ENCODE measurements at places on chromosomes 13 and 19.

GRCh38 chr19:13865571-13866462 is 11.1 kb upstream of the NANOS3 start:
- DNase-seq, result no peak

- no peak for DNase-seq
Observed at GRCh38 chr19:19059837-19060611, 3.8 kb upstream of the SLC25A42 start.

GRCh38 chr13:49536144-49536873 is 40.6 kb downstream of the PHF11 start:
- DNase-seq, result no peak

DNA sequence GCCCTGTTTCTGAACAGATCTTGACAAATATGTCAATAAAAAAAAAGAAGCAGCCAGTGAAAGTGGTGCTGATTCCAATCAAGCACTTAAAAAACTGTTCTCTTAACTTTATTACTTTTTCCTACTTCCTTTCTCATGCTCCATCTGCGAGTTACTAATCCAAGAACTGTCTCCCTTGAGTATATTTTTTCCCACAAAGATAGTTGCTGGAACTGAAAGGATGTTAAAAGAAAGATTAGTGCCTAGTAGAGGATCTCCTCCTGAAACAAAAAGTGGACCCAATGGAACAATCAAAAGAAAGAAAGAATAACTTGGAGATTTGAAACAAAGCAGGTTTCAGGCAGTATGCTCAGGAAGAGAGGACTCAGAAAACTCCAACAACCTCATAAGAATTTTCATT is 1034.8 kb downstream of the PCDH17 start:
- DNase-seq, result no peak

DNA sequence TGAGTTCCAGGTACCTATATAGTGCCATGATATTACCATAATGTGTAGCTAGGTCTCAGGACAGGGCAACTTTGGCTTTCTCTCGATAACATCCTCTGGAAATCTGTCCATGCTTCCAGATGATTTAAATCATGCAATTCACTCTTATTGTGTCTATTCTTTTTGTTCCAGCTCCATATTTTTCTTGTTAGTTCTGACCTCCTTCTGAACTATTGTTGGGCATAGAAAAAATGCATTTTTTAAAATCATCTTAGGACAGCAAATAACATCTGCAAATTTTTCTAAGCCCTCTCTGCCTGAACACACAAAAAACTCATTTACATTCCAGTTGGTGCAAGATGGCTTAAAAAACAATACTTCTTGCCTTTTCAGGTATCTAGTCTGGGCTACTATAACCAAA is 1561.0 kb upstream of the MIR17HG start:
- no peak for DNase-seq

DNA sequence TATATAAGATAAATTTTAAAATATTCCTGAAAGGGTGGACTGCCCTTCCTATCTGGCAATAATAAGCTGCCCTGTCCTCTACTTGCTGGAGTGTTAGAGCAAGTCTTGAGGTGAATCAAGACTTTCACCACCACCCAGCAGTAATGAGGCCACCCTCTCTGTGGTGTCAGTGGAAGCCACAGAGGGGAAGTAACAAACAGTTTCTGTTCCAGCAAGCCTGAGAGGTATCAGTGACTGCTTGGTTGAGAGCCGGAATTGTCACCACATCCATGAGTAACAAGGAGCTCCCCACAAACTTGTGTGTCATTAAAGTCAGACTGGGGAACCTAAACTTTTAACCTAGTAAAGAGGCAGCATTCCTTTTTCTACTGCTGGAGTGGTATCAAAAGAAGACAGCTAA is 532.7 kb upstream of the SPRY2 start:
- DNase-seq, result no peak

GRCh38 chr13:51370116-51370515 is 30.6 kb downstream of the SERPINE3 start:
- no peak for DNase-seq

- no peak for DNase-seq
Observed at GRCh38 chr19:609004-609346, 19.3 kb downstream of the HCN2 start.

GRCh38 chr19:37537391-37537947 is 30.7 kb downstream of the ZNF793 start:
- DNase-seq, result no peak

DNA sequence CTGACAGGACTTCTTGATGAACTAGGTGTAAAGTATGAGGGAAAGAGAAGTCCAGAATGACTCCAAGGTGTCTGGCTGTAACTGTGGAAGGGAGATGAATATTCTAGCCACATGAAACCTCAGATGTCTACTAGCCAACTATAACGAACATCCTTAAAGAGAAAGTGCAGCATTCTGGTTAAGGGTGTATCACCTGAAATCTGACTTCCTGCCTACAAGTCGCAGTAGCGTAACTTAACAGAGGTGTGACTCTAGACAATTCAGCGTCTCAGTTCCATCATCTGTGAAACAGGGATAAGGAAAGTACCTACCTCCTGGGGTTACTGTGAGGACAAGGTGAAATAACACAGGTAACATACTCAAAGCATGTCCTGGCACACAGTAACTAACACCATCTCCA is 145.7 kb upstream of the FBXL3 start:
- DNase-seq, result no peak

- no peak for DNase-seq
Observed at GRCh38 chr19:11377237-11377636, 2.8 kb downstream of the SWSAP1 start.

DNA sequence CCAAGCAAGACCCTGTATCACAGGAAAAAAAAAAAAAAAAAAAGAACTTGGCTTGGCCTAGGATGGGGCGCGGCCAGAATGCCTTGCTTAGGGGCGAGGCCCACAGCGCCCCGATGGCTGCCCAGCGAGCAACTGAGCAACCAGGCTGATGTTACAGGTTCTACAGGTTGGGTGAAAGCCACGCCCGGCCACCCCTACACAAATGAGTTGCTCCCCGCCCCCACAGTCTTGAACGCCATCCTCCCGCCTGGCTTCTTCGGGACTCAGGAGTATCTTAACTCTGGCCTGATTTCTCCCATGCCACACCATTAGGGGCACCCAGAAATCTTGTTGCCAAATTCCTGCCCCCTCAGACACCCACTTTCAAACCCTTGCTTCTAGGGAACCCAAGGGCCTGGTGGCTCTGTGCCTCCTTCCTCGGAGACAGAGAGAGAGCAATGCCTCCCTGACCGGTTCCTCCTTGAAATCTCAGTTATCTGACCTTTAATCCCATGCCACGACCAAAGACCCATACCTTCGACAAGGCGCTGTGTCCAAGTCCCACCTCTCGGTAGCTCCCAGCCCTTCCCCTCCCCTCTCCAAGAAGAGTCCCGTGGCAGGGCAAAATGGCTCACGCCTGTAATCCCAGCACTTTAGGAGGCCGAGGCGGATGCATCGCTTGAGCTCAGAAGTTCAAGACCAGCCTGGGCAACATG is 1.1 kb upstream of the CBLC start:
- DNase-seq, result no peak

DNA sequence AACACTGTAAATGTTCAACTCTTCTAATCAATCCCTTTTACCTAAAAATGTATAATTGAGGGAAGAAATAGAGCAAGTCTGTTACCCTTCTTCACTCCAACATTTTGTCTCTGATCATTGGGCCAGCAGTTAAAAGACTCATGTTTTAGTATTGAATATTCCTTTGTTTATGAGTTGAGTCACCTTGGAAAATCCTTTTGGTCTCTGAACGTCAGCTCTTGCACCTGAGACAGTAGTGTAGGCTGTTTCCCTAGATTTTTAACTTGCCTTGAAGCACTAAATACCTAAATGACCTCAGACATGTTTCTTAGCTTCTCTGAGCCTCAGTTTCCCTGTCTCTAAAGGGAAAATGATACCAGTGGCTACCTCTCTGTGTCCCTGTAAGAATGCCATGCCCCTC is 184.2 kb downstream of the RFC3 start:
- no peak for DNase-seq

DNA sequence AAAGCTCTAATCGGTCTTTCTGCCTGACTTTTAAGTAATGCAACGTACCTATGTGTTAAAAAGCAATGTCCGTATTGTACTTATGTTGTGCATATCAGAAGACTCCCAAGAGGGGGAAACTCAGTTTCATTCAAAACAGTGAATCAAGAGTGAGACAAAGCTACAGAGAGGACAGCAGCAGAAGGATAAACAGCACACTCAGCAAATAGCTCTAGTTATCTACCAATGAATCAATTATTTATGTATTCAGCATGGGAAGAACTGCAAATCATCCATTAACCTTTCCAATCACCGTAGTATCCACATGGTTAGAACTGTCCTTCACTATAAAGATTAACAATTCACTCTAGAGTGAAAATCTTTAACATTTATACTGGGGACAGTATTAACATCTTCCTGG is 36.7 kb upstream of the SOHLH2 start:
- no peak for DNase-seq

- DNase-seq, result no peak
Observed at GRCh38 chr13:102571075-102571474, 25.7 kb upstream of the TPP2 start.

- DNase-seq, result no peak
Observed at GRCh38 chr19:53010494-53010893, 3.2 kb upstream of the ERVV-1 start.

DNA sequence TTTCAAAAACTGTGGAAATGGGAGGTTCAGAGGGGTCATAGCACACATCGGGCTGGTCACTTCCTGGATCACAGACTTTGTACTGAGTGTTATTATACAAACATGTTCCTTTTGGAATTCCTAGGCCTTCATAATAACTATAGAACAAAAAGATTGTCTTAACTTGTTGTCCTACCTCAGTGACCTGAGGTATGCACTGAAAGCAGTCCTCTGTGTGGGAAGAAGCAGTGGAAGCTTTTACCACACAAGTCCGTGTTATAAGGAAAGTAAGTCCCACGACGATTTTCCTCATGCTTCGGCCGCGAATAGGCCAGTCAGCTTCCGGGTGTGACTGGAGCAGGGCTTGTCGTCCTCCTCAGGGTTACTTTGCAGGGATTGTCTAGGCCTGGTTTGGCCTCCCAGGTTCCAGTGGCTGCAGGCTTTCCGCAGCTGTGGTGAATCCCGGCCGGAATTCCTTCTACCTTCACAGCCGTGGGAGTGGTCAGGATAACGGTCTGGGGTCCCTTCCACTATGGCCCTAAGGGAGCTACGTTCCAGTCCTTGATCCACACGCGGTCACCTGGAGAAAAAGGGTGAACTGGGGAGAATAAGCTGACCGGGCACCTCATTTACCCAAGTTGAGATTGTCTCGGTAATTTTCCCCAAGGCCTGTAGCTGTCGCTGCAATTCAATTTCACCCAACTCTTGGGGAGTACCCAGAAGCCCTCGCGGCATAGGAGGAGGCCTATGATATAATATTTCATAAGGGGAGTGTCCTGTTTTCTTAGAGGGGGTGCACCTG is 16.0 kb downstream of the NAPSA start:
- no peak for DNase-seq

- DNase-seq, result peak; percentile 57
Observed at GRCh38 chr19:58346961-58347929, 6.0 kb downstream of the A1BG start.

GRCh38 chr19:480016-480855 is 16.1 kb upstream of the MADCAM1 start:
- no peak for DNase-seq

GRCh38 chr19:37983153-37983552 is 76.1 kb downstream of the SIPA1L3 start:
- DNase-seq, result no peak

DNA sequence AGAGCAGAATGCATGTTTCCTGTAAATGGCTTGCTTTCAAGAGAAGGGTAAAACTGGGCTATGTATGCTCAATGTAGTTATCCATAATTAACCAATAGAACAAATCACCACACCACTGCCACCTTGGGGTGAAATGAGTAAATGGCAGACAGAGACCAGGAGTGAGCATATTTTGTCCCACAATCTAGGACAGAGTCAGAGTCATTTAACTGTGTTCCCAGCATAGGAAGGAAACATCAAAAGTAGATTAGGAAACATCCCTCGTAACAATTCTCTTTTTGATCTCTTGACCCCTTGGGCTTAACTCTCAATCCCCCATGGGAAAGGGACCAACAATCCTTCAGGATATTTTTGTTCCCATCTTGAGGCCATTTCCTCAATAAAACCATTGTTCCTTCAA is 224.8 kb downstream of the NHLRC3 start:
- peak; percentile 8 for DNase-seq

- no peak for DNase-seq
Observed at GRCh38 chr13:31587698-31588266, 151.5 kb upstream of the RXFP2 start.

GRCh38 chr19:49057636-49058234 is at the start of gene CGB7:
CGB7 (minus strand) TSS chr19:49057749; CDS start chr19:49055375, 2,374 bp downstream.
- peak; percentile 28 for DNase-seq

DNA sequence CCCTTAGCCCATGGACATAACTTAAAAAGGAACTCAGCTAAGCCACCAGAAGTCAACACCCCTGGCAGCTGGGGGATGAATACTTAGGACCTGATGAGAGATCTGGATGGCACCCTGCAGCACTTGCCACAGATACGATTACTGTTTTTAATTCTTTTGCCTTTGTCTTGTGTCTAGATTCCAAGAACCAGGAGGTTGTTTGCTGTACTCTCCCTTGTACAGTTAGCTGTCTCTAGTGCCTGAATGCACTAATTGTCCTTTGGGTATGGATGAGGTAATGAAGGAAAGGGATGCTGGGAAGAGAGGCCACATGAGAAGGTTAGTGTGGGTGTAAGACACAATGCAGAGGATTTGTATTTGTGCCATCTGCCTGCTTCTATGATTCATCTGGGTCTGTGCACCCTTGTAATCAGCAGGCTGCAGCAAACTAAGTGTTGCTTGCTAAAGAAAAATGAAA is 385.8 kb downstream of the KCNRG start:
- no peak for DNase-seq

DNA sequence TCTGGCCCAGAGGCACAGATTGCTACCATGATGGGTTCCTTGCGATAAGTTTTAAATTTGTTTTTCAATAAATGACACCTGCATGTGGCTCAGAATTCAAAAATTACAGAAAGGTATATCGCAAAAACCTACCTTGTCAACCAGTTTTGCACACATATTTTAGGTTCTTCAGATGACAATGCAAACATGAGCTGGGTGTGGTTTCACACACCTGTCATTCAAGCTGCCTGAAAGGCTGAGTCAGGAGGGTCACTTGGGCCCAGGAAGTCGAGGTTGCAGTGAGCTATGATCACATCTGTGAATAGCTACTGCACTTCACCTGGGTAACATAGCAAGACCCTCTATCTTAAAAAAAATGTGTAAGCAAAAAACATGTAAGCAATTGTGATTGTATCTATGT is 56.1 kb downstream of the DNM2 start:
- DNase-seq, result no peak

DNA sequence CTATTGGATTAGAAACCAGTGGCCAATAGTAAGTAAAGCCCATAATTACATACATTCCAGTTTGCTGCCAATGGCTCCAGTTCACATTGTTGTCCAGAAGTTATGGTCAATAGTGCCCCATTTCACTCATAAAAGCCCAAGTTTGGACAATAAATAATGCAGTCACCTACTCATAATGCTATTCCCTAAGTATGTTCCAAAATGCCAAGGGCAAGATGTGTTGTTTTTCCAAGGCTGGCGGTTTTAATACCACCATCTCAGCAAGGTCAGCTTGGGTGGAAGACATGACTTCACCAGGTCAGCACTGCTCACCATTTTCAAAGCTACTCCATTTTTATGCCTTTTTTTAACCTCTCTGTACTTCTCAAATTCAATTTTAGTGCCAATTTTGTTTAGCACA is 32.7 kb downstream of the KCTD12 start:
- DNase-seq, result no peak

GRCh38 chr13:112704308-112705145 is 14.7 kb downstream of the ATP11A start:
- no peak for DNase-seq
